Stimulated activated CD4-positive, alpha-beta T cell treated with anti-CD3 and anti-CD28 coated beads, Interleukin-1b, Interleukin-23, amount 100 ng/mL, for 4 hours (primary cell): ENCODE measurements at places on chromosomes 12 and 14.
A peak's percentile ranks its signal among the peaks of the same experiment; 100 is the strongest.

DNA sequence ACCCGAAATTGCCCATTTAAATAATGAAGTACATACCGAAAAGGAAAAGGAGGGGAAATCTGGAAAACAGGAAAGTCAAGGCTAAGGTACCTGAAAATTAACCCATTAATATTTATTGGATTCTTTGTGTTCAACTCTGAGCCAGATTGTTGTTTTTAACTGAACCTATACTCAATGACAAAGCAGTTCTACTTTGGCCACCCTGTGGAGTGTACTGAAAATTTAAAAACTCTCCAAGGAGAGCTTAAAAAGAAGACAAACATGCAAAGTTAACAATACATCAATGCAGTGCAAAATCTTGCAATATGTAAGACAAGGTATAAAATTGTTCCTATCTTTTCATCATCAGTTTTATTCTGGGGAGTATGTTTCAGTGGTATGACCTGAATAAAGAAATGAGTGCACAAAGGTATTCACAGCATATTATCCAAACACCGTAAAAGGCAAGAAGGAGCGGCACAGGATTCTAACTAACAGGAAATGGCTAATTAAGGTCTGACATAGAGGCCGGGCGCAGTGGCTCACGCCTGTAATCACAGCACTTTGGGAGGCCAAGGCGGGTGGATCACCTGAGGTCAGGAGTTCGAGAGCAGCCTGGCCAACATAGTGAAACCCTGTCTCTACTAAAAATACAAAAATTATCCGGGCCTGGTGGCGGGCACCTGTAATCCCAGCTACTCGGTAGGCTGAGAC lies 1.7 kb downstream of the USP44 start:
- no peak for DNase-seq

- DNase-seq, result no peak
These were observed 31.2 kb downstream of the FBRSL1 start for GRCh38 chr12:132521200-132521580.

GRCh38 chr12:117124421-117125271 lies 25.4 kb upstream of the TESC start:
- no peak for DNase-seq

- DNase-seq, result no peak
These were observed 58.7 kb downstream of the DRAM1 start for GRCh38 chr12:101935890-101936746.

GRCh38 chr12:43861840-43862150 lies 25.9 kb downstream of the TMEM117 start:
- no peak for DNase-seq

GRCh38 chr12:122244565-122245371 lies 18.9 kb upstream of the DIABLO start:
- no peak for DNase-seq

GRCh38 chr12:11553871-11554533 lies 95.5 kb upstream of the ETV6 start:
- DNase-seq, result peak; percentile 34

GRCh38 chr14:61563880-61564617 lies 131.3 kb upstream of the HIF1A start:
- DNase-seq, result no peak

DNA sequence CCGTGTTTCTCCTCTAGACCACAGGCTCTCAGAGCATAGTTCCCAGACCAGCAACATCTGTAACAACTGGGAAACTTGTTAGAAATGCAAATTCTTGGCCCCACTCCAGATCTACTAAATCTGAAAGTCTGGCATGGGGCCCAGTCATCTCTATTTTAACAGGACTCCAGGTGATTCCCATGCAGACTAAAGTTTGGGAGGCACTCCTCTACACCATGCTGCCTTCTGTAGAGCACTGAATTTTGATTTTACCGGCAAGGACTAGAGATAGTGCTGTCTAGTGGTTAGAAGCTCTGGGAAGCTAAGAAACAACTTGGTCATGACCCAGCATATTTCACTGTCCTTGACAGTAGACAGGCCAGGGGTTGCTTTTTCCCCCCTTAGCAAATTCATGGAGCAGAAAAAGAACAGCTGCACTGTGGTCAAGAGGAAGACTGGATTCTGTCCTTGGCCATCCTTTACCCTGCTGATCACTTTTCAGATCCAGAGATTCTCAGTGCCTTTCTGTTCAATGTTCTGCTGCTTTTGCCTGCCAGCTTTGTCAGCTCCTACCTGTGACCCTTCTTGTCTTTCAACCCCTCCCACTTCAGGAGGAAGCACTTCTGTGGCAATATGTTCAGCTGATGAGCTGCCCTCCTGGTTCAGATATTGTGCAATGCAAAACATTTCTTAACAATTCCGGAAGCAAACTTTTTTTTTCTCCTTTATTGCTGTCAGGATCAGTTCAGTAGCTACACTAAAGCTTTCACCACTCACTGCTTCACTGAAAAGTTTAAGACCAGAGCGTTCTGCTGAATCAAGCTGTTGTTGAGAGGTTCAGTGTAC lies 133.8 kb upstream of the NUDT4 start:
- no peak for DNase-seq
